Naive thymus-derived CD4-positive, alpha-beta T cell (primary cell): ENCODE measurements at places on chromosomes 13 and 19. TPM values are rescaled to one million over a fixed set of nuclear protein-coding genes. Genes with fewer than 3 reads are reported as not detected.
A peak's percentile ranks its signal among the peaks of the same experiment; 100 is the strongest.

Gene RNF113B
- total RNA-seq = not detected in 2 replicates

Gene ZNF880
- 25.4 TPM for total RNA-seq

- peak overlapping the region; percentile 46 for H3K4me3 ChIP-seq
- H3K27ac ChIP-seq = no peak overlapping the region
- H3K27me3 ChIP-seq = peaks cover 12% of the 10 kb centered on the region
- H3K36me3 ChIP-seq = no peaks in the 10 kb centered on the region
Measured at GRCh38 chr19:18223860-18224524, 2.2 kb downstream of the PDE4C start.

GRCh38 chr19:39745643-39746042 is 7.8 kb upstream of the CLC start:
- H3K27ac ChIP-seq = no peak overlapping the region
- H3K36me3 ChIP-seq = no peaks in the 10 kb centered on the region
- DNase-seq = no peak
- H3K4me1 ChIP-seq = no peaks in the 10 kb centered on the region
- no peaks in the 10 kb centered on the region for H3K27me3 ChIP-seq

GRCh38 chr13:27905650-27906049 is 14.2 kb upstream of the PDX1 start:
- no peak for DNase-seq
- no peak overlapping the region for H3K4me3 ChIP-seq
- no peak overlapping the region for H3K27ac ChIP-seq
- no peaks in the 10 kb centered on the region for H3K36me3 ChIP-seq
- no peaks in the 10 kb centered on the region for H3K4me1 ChIP-seq

DNA sequence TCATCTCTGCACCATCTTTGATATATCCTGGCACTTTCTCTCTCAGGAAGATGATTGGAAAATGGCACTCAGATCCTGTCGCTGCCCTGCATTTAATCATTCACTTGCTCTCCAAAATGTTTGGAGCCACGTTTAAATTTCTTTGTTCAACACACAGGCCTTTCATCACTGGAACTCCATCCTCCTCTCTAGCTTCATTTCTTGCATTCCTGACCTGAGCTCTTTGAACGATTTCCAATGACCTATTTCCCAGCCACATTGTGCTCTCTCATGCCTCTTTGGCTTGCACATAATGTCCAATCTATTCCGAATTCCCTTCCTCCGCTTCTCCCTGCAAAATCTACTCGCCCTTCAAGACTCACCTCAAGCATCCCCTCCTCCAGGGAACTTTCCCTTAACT is 287.4 kb upstream of the NBEA start:
- no peak overlapping the region for H3K4me3 ChIP-seq
- H3K4me1 ChIP-seq = no peaks in the 10 kb centered on the region
- no peaks in the 10 kb centered on the region for H3K36me3 ChIP-seq
- no peaks in the 10 kb centered on the region for H3K27me3 ChIP-seq
- DNase-seq = no peak
